Bone marrow (tissue), 2 donors: ENCODE measurements at places on chromosomes 6 and 20.

GRCh38 chr20:3685341-3685740 lies 3.5 kb upstream of the ADAM33 start:
- DNase-seq: no peak

DNA sequence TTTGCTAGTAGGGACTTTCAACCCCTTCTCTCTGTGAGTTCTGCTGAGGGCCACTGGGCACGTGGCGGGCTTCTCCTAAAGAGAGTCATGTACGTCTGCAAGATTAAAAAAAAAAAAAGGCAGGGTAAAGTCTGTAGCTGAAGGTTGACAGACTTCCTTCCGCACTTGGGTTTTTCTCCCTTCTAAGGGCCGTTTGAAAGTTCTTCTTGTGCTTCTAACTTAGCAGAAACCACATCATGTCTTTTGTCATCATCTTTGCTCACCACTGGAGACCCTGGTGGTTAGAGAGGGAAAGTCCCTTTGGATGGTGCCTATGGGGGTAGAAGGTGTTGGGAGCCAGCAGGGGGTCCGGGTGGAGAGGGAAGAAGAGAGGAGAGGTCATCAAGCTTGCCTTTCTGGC lies 31.4 kb downstream of the PRDM1 start:
- no peak for DNase-seq

- DNase-seq: no peak
These were observed 3.1 kb upstream of the POU3F2 start for GRCh38 chr6:98831057-98831958.

DNA sequence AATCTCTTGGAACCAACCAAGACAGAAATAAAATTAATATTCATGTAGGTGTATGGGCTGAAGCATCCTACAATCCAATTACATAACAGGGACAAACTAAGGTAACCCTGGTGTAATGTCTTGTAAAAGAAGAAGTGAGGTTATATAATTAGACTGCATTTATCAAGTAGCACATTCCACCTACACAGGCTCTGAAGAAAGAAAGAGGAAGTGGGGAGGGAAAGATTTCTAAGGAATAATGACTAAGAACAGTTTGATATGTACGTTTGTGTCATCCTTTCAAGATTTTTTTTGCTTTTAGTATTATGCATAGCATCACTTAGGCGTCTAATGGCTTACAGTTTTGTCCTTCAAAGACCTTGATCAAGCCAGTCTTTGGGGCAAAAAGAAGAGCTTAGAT lies 139.7 kb downstream of the PLCB1 start:
- DNase-seq: no peak

GRCh38 chr6:54916858-54917257 lies 70.3 kb downstream of the FAM83B start:
- no peak for DNase-seq

DNA sequence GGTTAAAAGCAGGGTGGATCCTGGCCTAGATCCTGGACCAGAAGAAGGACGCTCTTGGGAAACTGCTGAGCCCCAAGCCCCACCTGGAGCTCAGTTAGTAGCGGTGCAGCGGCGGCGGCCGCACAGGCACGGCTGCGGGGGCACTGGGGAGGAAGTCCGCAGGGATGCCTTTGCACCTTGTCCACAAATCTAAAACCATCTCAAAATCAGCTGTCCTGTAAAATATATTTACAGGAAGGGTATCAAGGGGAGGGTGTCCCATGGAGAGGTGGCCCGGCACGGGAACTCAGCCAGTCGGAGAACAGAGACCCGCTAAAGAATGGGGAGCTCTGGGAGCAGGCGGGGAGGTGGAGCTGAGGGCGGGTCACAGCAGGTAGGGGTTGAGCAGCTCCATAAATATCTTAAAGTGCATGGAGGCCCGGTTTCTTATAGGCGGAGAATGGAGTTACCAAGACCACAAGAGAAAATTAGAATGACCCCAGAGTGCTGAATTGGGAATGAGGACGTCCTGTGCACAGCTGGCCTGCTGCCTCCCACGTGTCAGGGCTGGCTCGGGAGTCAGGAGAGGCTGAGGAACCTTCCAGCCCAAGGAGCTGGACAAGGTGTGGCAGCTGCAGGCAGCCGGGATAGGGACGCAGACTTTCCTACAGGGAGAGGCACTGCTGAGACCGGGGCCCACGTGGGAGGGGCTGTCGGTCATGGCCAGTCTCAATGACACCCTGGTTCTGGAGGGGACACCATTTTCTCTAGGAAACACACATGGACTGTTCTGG lies 8.0 kb downstream of the MTG2 start:
- no peak for DNase-seq

DNA sequence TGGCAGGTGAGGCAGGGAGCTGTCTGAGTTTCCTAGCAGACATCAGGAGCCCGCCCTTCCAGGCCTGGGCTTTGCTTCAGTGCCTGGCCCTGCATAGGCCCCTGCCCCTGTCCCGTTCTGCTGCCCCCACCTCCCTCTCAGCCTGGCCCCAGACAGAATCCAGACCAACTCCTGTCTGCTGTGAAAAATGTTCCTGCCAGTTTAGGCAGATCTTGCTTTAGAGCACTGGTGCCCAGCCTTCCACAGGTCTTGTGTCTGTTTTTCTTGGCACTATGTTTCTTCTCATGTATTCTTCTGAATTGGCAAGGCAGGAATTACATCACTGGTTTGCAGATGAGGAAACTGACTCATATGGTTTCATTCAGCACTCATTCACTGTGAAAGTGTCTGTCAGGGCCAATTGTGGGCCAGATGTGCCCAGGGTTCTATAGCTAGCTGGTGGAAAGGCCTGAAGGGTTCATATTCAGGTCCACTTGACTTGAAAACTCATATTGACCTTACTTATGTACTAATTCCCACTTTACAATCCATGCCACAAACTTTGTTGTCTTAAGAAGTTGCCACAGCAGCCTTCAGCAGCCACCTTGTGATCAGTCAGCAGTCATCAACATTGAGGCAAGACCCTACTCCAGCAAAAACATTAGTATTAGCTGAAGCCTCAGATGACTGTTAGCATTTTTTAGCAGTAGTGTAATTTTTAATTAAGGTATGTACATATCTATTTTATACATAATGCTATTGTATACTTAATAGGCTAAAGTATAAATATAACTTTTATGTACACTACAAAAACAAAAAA lies 40.5 kb downstream of the HLA-F start:
- no peak for DNase-seq
